ENCODE measurements at places on chromosomes 7 and 10.

DNA sequence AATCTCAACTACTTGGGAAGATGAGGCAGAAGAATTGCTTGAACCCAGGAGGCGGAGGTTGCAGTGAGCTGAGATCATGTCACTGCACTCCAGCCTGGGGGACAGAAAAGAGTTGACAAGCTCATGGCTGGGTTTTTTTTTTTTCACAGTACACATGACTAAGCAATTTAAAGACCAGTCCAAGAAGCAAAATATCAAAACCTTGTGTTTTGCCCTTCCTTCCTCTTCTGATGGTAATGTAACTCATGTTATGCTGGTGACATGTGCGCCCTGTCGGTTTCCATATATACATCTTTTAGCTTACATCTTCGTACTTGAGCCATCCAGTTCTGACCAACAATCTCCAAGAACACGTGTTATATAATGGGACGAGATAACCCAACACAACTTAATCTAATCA is 237.7 kb upstream of the PLXDC2 start:
- DNase-seq = no peak

DNA sequence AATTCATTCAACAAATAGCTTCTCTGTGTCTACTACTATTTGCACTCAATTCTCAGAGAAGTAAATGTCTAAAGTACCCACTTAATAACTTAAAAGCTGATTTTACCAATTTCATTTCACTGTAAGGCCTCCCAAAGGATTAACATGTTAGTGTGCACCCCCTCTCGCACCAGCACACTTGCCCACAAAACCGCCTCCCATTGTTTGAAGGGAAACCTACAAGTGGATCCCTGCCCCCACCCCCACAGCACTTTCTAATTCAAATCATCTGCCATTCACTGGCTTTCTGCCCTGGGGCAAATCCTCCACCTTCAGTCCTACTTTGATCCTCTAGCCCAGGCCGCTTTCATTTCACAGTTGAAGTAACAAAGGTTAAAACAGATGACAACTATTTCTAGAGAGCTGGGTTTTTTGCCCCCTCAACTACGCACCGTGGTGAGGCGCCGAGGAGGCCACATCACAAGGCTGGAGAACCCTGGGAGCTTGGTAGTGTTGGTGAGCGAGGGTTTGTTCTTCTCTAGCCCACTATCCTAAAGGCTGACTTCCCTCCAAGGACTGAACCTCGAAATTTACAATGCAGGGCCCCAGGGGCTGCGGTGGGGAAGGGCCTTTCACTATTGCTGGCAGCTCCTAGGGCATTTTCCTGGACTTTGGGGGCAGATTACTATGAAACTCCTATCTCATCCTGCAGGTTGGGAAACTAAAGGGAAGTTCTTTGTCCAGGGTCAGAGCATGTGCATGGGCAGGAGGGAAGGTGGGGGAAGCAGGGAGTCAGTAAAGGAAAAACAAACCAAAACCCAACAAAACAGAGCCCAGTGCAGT is 517.4 kb upstream of the ZMIZ1 start:
- no peak for DNase-seq

GRCh38 chr7:140484479-140484878 is 5.2 kb upstream of the MKRN1 start:
- DNase-seq = no peak

- no peak for DNase-seq
Measured at GRCh38 chr7:95793658-95794057, 21.3 kb downstream of the DYNC1I1 start.

- no peak for DNase-seq
Measured at GRCh38 chr7:585229-585711, 65.6 kb upstream of the PDGFA start.

DNA sequence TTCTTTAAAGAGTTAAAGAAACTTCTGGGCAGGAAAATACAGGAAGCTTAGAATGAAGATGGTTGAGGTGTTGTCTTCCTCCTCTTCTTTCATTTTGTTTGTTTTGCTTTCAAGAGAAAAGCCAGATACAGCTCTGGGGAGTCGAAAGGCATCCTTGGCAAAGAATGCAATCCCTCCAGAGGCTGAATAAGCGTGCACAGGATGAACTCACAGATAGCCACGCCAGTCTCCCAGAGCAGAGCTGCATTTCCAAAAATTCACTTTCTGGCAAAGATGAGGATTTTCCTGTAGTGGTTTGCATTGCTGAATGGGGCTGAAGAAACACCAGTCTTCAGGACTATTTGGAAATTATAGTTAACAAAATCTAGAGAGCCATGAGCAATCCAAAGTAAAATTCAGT is 336.4 kb downstream of the NRG3 start:
- DNase-seq = no peak

DNA sequence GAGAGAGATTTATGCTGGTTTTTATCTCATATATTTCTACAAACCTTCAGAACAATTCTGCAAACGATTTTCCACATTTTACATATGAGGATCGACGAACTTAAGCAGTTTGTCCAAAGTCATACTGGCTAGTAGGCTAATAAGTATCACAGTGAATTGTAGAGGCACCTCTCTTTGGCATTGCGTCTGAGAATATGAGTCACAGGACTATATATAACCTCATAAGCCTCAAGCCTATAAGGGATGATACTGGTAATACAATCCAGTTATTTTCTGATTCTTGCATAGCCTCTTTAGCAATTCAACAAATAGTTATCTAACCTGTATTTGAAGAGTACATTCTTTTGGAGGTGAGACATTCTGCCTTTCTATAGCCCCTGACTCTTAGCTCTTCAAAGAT is 129.8 kb downstream of the GPR158 start:
- no peak for DNase-seq

DNA sequence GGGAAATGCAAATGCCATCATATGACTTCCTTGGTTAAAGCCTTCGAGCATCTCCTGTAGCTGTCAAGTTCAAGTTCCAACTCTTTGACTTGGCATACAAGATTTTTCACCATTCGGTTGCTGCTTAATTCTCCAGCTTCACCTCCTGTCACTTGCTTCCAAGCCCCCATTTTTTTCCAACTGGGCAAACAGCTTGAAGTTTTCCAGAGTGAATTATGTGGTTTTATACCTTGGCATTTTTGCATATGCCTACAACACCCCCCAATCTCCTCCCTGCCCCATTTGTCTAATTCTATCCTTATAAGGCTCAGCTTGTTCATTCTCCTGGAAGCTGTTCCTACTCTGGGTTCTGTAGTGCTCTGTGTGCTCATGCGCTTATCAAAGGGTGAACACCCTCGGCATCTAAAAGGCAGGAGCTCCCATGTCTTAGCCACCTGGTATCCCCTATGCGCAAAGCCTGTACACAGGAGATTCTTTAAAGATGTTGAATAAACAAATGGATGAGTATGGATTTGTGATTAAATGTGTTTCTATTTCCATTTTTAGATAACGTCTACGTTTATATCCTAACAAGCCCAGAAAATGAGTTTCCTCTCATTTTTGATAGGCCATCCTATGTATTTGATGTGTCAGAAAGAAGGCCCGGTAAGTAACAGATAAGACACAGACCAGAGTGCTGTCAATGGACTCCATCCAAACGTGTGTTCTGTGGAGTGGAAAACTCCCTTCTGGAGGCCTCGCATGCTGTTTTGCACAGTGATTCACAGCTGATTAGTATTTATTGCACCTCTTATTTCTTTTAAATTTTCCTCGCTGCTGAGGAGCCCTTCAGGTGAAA is 52.5 kb downstream of the CDHR3 start:
- DNase-seq = no peak

GRCh38 chr10:123103944-123104343 is 31.8 kb upstream of the HMX3 start:
- no peak for DNase-seq

- no peak for DNase-seq
Measured at GRCh38 chr10:108241166-108241565, 1076.7 kb upstream of the SORCS1 start.

DNA sequence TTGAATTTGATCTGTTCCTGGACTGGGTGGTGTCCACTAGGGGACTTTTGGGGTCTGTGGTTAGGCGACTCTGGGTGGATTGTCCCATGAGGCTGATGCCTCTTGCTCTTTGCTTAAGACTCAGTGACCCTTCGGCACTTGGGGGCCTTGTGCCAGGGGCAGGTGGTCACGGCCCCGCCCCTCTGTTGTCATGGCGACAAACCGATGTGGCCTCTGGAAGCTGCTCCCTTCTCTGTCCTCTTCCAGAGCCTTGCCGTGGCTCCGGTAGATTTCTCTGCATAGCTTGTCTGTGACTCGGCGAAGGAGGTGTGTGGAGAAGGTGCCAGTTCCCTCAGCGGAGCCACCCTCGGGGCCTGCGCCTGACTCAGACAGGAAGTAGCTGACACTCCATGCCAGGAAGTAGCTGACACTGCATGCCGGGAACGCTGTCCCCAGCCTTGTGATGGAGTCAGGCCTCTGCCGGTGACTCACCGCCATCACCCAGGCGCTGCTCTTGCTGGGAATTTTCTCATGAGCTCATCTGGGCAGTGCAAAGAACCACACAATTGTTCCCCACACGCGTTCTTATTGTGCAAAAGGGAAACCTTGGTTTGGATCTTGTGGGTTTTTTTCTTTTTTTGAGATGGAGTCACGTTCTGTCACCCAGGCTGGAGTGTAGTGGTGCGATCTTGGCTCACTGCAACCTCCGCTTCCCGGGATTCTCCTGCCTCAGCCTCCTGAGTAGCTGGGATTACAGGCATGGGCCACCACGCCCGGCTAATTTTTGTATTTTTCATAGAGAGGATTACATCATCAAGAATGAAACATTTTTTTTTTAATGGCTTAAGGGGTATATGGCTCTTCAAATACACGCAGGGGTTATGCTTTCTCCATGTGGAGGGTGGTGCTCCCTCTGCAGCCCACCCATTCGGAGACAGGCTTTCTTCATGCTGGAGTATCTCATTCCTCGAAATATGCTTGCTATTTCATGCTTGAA is 72.6 kb downstream of the PFKFB3 start:
- DNase-seq = no peak

DNA sequence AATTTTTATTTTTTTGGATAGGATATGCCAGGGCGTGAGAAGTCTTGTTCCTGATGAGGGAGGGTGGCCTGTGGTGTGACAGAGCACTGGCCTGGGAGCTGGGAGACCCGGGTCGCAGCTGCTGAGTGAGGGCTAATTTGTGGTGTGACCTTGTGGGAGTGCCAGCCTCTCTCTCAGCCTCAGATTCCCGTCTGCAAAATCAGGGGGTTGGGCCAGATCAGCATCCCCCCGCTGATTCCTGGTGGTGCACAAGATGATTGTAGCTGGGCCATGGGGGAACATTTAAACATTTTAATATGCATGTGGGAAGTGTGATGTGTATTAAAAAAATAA is 14.9 kb downstream of the TSPAN15 start:
- DNase-seq = no peak

Measured in NCI-H187 (cell line).